ENCODE measurements at places on chromosomes 11 and 22.

- no peak for DNase-seq
Observed at GRCh38 chr11:77596626-77597025, 6.9 kb downstream of the AQP11 start.

DNA sequence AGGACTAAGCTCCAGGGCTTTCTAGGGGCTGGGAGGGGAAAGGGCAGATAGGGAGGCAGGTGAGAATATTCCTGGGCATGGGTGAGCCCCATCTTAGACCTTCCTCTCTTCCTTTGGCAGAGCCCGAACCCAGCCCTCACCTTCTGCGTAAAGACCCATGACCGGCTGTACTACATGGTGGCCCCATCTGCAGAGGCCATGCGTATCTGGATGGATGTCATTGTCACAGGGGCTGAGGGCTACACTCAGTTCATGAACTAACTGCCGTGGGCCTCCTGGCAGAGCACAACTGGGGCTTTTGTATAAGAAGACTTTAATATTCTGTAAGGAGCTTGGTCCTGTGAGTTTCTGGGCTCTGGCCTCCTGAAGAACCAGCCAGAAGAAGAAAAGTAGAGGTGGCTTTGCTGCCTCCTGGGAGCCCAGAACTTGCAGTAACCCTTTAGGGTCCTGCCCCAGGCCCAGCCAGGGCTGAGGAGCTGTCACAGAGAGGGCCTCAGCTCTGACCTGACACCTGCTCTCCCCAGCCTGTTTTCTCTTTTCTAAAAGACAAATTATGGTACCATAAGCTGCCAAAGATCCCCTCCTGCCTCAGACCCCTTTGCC, 22.8 kb downstream of the TREH start:
- no peak for DNase-seq

DNA sequence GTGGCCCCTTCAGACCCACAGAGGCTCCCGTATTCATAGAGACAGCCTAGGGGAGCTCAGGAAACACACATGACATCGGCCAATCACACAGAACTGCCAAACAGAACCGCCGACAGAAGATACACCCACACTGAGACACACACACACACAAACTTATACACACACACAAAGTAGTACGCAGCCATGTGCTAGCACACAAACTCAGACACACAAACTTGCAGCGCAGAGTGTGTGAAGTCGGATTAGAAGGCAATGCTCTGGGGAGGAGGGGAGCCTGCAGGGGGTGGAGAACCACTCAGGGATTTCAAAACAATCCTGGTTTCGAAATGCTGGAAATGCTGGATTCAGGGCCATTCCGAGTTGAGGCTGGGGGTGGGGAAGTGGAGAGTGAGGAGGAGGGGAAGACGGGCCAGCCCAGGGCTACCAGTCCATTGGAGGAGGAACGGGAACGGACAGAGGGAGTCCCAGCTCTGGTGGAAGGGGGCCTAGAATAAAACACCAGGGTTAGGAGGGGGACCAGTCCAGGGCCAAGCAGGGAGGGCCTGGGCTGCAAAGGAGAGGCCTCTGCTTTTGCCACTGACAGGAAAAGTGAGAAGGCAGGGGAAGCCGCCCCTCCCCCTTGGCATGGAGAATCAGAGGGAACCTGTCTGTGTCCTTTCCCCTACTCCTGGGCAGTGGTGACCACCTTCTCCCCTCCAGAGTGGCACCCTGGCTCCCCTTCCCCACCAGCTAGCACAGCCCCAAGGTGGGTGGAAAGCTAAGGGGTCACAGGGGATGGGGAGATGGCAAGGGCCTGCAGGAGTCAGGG, 4.4 kb downstream of the BCL9L start:
- no peak for DNase-seq

DNA sequence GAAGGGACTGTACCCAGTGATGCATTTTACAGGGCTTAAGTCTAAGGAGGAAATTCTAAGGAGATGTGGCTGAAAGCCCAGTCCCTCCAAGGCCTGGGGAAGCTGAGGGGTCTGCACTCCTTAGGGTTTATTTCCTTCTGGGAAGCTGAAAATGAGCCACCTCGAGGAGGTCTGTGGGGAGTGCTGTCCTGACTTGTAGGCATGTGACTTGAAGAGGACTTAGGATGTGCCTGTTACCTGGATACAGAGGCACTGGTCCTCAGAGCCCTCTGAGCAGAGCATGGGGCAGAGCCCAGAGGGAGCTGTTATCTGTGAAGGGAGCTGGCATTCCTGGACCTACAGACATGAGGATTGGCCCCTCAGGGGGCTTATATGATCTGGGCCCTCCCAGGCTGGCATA, 77.1 kb downstream of the TP53I11 start:
- no peak for DNase-seq

DNA sequence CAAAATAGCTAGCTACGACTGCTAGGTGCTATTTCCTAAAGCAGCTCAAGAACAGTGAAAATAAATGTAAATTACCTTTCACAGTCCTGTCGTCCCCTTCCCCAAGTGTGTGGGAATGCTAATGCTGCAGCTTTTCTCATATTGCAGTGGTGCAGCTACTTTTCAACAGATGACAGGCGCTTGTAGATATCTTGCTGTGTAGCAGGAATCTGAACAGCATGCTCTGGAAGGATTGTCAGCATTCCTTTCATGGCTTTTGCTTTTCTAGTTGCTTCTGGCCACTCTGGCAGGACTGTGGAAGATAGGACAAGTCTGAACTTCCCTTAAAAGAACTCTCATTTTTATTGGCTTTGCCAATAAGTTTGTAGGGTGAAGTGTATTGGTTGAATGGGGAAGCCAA, 18.8 kb downstream of the FAR1 start:
- DNase-seq = no peak

- no peak for DNase-seq
Observed at GRCh38 chr22:10741210-10741609, 4786.8 kb upstream of the OR11H1 start.

DNA sequence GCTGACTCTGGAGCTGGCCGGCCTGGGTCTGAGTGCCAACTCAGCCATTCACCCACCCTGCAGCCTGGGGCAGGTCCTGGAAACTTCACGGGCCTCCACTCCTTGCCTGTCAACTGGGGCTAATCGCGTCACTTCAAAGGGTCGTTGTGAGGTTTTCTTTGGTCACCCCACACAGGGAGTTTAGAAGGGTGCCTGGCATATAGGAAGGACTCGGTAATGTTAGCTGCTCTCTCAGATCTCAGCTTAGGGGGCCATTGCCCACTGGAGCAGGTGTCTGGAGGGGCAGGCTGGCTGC, 7.3 kb downstream of the INCENP start:
- DNase-seq = no peak

- peak; percentile 84 for DNase-seq
Observed at GRCh38 chr11:8202516-8203413, 33.9 kb upstream of the RIC3 start.

DNA sequence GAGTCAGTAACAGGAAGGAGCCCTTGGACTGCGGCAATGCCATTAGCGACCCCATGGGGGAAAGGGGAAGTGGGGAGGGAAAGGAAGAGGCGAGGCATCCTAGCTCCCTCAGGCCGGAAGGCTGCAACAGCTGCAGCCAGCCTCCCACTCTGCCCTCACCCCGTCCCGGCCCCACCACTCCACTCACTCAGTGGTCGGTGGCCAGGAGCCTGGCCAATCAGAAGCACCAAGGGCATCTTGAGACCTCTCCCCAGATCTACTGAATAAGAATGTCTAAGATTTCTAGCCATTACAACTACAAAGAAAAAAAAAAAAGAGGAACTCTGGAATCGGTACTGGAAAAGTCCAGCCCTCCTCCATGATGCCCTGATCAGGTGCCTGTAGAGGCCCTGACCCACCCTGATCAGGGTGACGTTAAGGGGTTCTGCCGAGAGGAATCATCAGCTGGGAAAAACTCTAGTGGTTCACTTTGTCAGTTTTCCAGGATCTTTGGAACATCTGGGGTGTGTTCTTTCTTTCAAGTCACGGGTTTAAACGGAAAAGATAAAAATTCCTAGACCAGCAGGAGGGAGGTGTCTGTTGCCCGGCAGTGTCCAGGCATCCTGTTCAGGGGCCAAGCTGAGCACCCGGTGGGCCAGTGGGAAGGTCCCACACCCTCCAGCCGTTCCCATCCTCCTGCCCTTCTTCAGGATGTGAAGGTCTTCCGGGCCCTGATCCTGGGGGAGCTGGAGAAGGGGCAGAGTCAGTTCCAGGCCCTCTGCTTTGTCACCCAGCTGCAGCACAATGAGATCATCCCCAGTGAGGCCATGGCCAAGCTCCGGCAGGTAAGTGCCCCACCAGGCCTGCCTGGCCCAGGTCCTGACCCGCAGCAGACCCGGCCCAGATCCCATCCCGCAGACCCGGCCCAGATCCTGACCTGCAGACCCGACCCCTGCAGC, 14.4 kb downstream of the OAF start:
- no peak for DNase-seq

GRCh38 chr11:87722756-87723565, 452.3 kb downstream of the RAB38 start:
- no peak for DNase-seq

GRCh38 chr11:858762-859339, 16.2 kb downstream of the TSPAN4 start:
- no peak for DNase-seq

- no peak for DNase-seq
Observed at GRCh38 chr11:44813401-44813800, 86.6 kb downstream of the TSPAN18 start.

DNA sequence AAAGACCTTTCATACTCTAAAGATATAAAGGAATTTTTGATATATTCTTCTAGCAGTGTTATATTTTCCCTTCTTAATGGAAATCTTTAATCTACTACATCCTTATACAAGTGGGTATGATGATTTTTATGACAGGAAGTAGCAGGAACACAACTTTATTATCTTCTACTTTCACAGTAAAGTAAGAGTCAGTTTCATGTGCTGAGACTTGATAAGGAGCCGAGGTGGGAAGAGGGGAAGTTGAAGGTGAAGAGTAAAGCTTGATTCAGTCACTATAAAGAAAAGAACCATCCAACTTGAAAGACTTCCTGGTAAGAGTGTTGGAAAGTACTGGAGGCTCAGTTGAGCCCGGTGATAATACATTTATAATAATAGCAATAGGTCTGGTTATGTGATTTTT, 82.1 kb upstream of the PTH start:
- DNase-seq = no peak

GRCh38 chr22:17116572-17117330, 4.4 kb downstream of the TMEM121B start:
- DNase-seq = no peak

DNA sequence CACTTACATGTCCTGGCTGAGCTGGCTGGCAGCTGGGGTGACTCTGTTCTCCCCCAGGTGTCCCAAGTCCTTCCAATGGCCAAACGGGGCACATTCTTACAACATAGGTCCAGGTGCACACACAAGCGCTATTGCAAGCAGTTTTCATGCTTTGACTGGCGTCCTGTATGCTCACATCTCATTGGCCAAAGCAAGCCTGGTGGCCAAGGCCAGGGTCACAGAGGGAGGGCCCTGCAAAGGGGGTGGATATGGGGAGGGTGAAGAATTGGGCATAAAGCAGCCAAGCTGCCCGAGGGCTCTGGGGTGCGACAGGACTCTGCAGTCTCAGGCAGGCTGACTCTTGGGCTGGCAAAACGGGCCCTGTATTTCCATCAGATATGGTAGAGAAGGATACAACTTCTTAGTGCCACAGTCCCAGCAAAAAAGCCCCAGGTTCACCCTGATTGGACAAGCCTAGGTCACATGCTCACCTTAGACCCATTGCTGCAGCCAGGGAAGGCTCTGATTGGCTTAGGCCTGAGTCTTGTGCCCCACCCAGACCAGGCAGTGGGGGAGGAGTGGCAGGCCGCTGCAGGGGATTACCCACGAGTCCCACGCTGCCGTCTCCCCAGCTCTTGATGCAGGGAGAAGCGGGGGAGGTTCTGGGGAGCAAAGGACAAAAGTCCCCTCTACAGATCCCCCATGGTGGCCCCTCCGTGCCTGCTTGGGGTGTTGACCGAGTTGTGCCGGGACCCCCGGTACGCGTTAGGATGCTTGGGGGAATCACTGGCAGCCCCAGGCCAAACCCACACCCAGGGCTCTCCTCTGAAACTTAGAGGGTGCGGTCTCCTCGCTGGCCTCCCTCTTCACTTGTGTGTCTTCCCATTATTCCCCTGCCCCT, 110.8 kb downstream of the ARHGAP8 start:
- DNase-seq = no peak

- DNase-seq = no peak
Observed at GRCh38 chr11:74990941-74991340, 2.2 kb downstream of the NEU3 start.

- no peak for DNase-seq
Observed at GRCh38 chr11:19816817-19817216, 104.2 kb downstream of the NAV2 start.

- no peak for DNase-seq
Observed at GRCh38 chr11:131279654-131280384, 90.6 kb upstream of the NTM start.

DNA sequence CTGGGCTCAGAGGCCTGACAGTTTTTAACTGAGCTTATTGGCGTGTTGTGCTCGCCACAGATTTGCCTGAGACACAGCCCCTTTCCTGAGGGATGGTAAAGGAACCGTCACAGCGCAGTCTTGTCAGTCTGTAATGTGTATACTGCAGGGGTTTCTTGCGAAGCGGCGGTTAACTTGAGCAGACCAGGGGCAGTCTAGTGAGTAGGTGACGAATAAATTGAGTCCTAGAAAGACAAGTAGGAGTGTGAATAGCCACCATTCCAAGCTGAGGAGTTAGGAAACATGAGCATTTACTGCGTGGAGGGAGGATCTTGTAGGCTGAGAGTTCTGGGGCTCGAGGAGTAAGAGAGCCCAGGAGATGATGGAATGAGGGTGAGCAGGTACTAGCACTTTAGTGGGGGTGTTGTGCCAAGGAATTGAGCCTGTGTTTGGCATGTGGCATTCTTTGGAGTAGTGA, 1.4 kb downstream of the MED15 start:
- no peak for DNase-seq

DNA sequence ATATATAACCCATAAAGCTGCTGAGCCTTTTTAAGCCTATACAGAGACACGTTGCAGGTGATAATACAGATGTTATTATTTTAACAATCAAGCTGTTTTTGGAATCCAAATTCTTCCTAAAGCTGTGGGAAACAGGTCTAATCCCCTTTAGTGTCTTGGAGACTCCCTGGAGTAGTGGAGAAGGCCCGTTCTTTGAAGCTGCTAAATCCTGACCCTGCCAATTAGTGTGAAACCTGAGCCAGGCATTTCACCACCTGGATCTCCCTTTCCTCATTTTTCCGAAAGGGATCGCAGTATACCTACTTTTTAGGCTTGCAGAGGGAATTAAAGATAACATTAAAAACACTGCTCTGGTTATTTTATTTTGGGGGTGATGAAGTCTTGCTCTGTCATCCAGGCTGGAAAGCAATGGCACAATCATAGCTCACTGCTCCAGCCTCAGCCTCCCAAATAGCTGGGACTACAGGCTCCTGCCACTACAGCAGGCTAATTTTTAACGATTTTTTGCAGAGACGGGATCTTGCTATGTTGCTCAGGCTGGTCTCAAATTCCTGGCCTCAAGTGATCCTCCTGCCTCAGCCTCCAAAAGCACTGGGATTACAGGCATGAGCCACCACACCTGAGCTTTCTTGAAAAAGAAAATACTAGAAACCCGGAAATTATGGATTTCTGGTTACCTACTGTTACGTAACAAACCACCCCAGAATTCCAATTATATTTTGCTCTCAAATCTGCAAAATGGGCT, 1.7 kb upstream of the EIF4ENIF1 start:
- DNase-seq = no peak

GRCh38 chr11:116420030-116420429, 352.8 kb downstream of the BUD13 start:
- DNase-seq = no peak

All from hematopoietic multipotent progenitor cell treated with erythropoietin and hydrocortisone succinate and interleukin-3 and kit ligand, for 17 days (in vitro differentiated cells).